Stimulated activated CD8-positive, alpha-beta memory T cell treated with anti-CD3 and anti-CD28 coated beads, Interleukin-4, amount 100 ng/mL, for 1 hour (primary cell): ENCODE measurements at places on chromosomes 7 and 10.

DNA sequence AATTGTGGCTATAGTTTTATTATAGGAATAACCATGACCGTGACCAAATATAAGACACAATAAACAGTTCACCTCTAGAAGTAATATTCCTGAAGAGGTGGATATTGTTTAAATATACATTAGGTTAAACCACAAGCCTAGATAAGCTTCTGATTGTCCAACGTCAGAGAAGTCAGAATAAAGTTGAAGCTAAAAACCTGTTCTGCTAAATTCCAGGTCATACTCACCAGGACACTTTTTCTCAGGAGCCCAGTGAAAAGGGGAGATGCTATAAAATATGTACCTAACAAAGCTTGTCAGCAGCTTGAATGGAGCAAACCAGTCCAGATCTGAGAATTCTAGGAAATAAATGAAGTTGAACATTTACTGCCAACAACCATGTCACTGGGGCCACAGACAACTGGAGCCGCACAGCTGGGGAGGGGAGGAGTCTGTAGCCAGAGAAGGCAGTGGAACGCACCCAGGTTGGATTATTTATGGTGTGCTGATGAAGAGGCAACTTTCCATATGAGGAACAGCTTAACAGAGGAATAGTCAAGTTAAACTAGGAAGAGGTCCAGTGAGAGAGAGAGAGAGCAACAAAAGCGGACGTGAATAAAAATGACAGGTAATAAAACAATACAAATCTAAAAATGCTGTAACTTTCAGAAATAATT is 191.1 kb downstream of the ZNF438 start:
- DNase-seq, result no peak

DNA sequence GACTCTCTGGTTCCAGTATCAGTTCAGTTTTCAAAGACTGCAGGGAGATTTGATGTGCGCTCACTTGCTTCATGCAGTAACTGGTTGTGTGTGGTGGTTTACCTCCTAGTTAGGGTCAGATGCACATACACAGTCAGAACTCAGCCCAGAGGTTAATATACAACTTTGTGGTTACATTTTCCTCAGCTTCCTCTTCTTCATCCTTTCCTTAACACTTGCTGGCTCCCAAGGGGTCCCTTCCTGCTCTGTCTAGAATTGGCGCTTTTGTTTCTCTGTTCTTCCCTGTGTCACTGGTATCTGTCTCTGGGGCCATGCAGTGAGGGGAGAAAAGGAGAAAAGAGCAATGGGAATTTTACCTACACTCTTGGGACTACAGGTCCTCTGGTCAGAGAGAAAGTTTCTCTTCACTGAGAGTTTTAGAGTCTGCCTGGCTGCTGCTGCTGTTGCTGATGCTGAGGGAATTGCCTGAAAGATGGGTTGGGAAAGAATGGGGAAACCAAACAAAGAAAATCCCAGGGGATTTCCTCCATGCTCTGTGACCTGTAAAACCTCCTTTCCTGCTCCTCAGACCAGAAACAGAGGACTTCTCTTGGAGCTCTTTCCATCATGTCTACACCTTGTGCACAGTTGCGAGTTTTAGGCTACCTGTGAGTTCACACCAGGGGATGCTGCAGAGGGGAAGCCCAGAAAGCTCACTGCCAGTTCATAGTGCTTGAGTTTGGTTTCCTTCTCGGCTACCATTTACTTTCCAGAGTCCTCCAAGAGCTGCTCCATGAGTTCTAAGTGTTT is 74.6 kb downstream of the WDFY4 start:
- no peak for DNase-seq

GRCh38 chr7:112881-113280 is 79.5 kb upstream of the FAM20C start:
- DNase-seq, result no peak

- DNase-seq, result no peak
Observed at GRCh38 chr7:21771906-21772610, 173.6 kb downstream of the CDCA7L start.

- DNase-seq, result no peak
Observed at GRCh38 chr7:138669364-138669763, 31.8 kb downstream of the SVOPL start.

- DNase-seq, result no peak
Observed at GRCh38 chr10:12513775-12514673, 164.7 kb downstream of the CAMK1D start.

DNA sequence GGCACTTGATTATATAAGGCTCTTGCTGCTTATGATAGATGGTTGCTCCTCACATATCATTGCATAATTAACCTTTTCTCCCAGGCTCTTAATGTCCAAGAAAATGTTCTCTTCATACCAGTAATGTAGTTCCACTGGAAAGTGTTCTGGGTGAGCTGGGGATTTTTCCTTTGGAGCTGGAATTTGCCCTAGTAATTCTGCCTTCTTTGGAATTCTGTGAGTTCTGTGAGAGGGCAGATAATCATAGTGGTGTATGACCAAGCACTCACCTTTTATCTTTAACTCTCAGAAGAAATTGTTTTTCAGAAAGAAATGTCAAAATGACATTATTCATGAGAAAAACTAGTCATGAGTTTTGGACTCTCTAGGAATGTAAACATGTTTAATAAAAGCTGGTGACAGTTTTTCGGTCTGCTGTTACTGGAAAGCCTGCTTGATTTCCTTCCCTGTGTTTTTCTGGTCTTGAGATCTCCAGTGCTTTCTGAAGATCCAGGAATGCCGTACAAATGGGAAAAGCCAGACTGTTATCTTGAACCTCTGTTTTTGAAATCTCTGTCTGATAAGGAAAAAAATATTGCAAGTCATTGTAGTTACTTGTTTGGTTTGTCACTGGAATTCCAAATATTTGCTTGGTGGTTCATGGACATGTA is 148.3 kb upstream of the PRPS1L1 start:
- DNase-seq, result no peak

GRCh38 chr7:29918850-29919249 is 70.8 kb downstream of the SCRN1 start:
- DNase-seq, result no peak

GRCh38 chr7:26937939-26938623 is 73.7 kb upstream of the SKAP2 start:
- no peak for DNase-seq

DNA sequence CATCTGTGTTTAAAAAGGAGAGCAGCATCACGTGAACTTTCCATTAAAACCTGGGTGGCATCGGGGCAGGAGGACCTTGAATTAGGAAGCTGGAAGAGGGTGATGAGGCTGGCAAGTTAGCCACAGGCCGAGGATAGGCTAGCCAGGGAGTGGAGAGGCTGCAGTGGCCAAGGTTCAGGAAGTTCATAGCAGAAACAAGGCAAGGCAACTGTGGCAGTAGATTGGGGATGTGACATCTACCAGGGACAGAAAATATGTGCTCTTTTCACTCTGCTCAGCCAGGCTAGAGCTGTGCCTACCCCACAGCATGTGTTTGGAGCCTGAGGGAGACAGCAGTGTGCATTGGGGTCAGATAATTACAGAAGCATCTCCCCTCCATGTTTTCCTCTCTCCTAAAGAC is 2.2 kb upstream of the INPP5F start:
- no peak for DNase-seq

DNA sequence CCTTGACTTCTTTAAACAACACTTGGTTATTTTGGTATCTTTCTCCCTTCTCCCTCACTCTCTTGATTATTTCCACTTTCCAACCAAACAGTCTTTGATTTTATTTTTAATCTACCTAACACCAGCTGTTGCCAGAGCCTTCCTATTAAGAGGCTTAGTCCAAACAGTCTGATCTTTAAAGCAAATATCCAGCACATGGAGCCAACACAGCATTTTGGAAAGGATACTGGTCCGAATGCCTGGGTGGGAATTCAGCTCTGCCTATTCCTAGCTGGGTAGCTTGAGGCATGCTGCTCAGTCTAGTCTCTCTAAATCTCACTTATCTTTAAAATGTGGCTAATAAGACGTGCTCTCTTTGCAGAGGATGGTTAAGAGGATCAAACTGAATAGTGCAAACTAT is 129.3 kb downstream of the NRCAM start:
- DNase-seq, result no peak

DNA sequence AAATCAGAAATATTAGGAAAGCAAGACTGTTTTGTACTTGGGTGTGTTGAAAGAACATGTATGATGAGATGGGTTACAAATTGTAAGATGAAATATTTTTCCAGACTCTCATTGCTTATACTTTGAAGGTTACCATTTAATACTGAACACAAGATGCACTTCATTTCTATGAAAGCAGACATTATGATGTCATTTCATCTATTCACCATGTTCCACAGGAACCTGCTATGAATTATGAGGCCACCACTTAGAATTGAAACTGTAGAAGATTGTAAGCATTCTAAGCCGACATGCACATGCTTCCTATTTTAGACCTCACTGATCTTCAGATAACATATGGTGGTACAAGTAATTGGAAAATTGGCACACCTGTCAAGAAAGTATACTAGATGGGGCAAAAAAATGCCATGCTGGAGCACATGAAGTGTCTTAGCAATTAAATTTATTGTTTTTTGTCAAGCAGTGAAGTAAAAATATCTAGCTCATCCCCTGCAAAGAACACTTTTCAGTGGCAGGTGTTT is 195.0 kb downstream of the PHF14 start:
- no peak for DNase-seq

DNA sequence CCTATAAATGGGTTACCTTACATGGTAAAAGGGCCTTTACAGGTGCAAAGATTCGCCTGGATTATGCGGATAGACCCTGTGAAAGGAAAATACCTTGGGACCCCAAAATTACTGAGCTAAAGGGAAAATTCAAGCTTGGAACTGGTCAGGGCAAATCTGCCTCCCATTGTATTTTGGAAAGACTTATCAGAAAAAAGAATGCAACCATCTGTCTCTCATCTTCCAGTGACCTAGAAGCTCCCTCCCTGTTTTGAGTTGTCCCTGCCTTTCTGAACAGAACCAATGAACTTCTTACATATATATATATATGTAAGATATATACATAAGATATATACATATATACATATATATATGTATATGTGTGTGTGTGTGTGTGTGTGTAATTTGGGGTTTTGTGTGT is 583.8 kb downstream of the CALN1 start:
- DNase-seq, result no peak

- DNase-seq, result no peak
Observed at GRCh38 chr7:106471686-106472440, 187.1 kb upstream of the NAMPT start.

DNA sequence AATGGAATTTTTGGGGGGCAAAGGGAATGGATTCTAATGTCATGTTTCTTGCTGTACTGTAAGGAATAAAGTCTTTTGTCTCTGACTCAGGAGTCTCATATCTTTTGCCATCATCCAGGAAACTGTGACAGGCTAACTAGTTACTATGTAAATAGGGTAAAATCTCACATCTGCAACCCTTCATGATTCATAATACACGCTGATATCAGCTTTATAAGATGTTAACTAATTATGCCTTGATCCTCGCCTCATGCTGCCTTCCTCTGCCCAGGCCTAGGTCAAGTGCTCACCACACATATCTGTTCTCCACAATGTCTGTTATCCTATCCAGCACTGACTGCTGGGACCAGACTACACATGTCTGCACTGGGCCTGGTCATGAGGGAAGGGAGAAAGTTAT is 81.3 kb upstream of the CXCL12 start:
- no peak for DNase-seq

- DNase-seq, result no peak
Observed at GRCh38 chr10:49361178-49361554, 34.7 kb downstream of the DRGX start.

GRCh38 chr10:129056734-129057689 is 410.0 kb upstream of the MGMT start:
- no peak for DNase-seq

DNA sequence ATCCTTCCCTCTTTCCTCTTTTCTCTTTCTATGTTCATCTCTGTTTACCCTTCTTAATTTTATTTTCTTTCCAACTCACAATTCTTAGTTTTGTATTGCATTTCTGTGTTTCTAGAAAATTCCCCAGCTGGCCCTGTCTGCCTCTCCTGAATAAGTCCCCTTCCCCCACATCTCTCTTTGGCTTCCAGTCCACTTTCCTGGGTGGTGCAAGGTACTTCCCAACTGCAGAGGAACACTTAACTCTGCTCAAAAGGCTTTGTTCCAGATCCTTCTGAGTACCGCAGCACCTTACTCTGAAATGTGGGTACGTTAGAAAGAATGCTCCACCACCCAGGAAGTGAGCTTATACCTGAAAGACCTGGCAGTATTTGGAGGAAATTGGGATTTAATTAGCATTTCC is 227.0 kb downstream of the TMEM178B start:
- no peak for DNase-seq

DNA sequence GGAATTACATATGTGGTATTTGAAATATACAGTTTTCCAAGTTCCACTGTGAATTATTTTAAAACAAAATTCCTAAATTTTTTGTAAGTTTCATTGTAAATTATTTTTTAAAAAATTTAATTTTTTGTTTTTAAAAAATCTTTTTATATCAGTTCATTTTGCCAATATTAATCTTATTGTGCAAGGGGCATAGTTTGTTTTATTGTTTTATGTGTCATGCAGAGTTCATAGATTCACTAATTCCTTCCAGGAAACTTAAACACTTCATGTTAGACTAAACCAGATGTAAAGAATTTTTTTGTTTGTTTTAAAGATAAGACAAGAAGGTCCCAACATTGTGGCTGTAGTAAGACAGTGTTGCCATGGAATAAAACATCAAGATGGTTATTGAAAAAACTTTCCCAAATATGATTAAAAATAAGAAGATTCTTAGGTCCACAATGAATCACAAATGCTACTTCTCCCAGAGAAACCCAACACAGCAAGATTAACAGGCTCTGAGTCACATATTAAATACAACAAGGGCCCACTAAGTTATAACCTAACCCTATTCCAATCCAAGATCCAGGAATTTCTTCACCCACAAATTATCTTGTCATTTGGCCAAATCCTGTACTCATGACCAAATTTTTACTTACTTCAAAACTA is 464.7 kb upstream of the IGFBP3 start:
- DNase-seq, result no peak

- no peak for DNase-seq
Observed at GRCh38 chr7:35792472-35792871, 8.4 kb upstream of the SEPTIN7 start.

- no peak for DNase-seq
Observed at GRCh38 chr7:87926581-87927461, 7.2 kb upstream of the ADAM22 start.

DNA sequence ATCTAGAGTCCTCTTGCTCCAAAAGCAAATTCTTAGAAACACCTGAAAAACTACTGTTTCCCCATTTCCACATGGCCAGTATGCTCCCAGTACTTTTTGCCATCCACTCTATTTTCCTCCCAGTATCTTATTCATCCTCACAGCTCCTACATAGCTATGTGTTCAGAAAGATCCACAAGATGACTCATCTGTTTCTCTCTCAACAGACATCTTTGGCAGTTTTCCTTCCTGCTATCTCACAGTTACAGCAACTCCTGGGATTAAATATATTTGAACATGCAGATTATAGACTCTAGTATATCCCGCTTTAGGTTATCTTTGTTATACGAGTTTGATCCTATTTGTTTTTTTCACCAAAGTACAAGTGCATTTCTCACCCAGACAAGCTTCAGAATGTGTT is 675.6 kb upstream of the POT1 start:
- DNase-seq, result no peak
